ENCODE measurements at places on chromosomes 3 and 15. TPM values are rescaled to one million over a fixed set of nuclear protein-coding genes. Genes with fewer than 3 reads are reported as not detected.

CEMIP gene
- 146 TPM for total RNA-seq

RARB gene
- total RNA-seq = 5.9 TPM

NDN gene
- 50.4 TPM for total RNA-seq

DNA sequence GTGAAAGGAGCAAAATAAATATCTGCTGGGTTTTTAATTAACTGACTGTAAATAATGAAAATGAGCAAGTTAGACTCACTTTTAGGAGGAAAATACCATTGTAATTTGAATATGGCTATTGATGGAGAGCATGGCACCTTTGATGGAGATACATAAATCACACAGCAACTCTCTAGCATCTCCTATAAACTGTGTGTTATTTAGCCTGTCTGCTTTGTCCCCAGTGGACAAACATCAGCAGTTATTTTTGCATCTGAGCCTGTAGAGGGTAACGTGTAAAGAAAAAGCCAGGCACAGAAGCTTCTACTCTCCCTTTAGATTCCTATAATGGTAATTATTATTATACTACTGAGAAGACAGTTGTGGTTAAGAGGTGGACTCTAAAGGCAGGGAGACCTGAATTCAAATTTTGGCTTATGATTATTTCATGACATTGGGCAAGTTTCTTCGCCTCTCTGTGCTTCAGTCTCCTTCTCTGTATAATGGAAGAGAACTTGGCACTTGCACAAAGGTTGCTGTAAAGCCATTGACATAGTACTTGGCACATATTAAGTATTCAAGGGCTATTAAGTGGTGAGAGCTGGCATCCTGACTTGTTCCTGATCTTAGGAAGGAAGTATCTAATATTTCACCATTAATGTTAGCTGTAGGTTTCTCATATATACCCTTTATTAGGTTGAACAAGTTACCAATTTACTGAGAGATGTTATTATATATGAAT is 289.5 kb upstream of the TRIM42 start:
- no peak for DNase-seq

- no peak for DNase-seq
These were observed 643.2 kb downstream of the SQOR start for GRCh38 chr15:46278062-46278461.

- no peak for DNase-seq
These were observed 1.4 kb downstream of the FEZF2 start for GRCh38 chr3:62371720-62372591.

- no peak for DNase-seq
These were observed 215.5 kb upstream of the POU1F1 start for GRCh38 chr3:87491843-87492242.

GRCh38 chr3:50264383-50264963 is 4.5 kb upstream of the SEMA3B start:
- DNase-seq = no peak

- no peak for DNase-seq
These were observed 45.9 kb downstream of the TMEM45A start for GRCh38 chr3:100538339-100538706.

- no peak for DNase-seq
These were observed 86.3 kb upstream of the TCF12 start for GRCh38 chr15:56832125-56832524.

- DNase-seq = no peak
These were observed 69.1 kb upstream of the LMOD3 start for GRCh38 chr3:69191516-69191915.

All from chondrocyte (in vitro differentiated cells).